ENCODE measurements at places on chromosomes 2 and 18.

GRCh38 chr2:181656450-181657291 is at the start of gene CERKL:
CERKL (minus strand) TSS chr2:181657105; CDS start chr2:181657006, 99 bp downstream.
- DNase-seq: no peak

GRCh38 chr2:5845798-5846330 is 153.7 kb downstream of the SOX11 start:
- DNase-seq: no peak

GRCh38 chr2:207933396-207934065 is 91.8 kb downstream of the PLEKHM3 start:
- DNase-seq: no peak

GRCh38 chr2:155905657-155906056 is 426.9 kb downstream of the NR4A2 start:
- DNase-seq: no peak

GRCh38 chr2:103364177-103364576 is 602.3 kb downstream of the TMEM182 start:
- DNase-seq: no peak

- no peak for DNase-seq
Measured at GRCh38 chr18:69648486-69648885, 247.8 kb downstream of the DOK6 start.

DNA sequence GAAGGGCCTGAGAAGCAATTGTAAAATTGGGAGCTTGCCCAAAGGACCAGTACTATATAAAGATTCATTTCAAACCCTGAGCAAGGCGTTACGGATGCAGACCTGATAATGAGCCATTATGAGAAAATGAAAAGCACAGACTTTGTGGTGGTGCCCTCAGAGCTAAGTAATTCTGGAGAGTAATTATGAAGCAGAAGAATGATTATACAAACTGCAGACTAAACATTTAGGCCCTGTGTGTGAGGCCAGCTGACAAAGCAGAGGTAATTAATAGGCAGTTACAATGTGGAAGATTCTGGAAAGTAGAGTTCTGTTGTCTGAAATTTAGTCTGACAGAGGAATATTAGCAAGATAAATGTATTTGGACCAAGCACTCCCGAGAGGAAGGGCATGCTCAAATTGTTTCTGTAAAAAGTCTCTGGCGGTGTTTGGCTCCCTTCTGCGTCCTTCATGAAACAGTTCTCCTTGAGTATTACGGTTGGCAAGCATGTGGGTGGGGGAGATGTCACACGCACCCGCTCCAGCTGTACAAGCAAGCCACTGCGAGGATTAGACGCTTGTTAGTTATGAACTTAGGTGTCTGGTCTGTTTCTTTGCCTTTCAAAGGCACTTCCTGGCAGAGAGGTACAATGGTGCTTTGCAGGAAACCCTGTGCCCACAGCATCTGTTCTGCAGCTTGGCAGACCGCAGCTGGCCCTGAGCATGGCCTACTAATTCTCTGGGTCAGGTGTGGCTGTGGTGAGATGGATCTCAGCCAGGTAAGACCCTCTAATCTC is 45.5 kb downstream of the CDC42EP3 start:
- no peak for DNase-seq

DNA sequence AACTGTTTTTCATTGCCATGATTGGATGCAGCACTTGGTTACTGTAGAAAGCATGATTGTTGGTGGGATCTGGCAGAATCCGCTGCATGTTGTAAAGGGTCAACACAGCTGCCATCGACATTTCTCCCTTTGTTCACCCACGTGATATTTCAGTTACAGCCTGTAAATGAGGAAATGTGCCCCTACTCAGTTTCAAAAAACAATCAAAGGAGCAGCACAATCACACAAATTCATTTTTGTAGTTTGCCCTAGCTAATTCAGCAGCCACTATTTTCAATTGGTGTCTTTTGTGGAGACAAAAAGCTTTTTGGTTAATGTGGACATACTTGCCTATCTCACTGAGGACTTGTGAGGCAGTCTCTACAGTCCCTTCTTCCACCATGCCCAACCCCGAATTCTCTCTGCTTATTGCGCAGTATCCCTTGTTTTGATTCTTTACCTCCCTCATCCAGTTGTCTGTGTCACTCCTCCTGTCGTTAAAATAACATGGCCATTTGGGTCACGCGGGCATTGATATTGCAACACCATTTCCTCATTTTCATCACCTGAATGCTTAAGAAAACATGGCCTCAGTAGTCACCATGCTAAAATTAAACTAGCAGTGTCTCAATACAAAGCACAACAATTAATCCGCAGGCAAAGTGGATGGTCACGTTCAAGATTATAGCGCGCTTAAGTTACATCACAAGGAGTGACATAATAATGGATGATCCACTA is 6.4 kb upstream of the PROC start:
- no peak for DNase-seq

GRCh38 chr2:1754046-1754445 is 9.7 kb upstream of the PXDN start:
- DNase-seq: no peak

- DNase-seq: no peak
Measured at GRCh38 chr2:199791326-199791725, 59.7 kb downstream of the FTCDNL1 start.

DNA sequence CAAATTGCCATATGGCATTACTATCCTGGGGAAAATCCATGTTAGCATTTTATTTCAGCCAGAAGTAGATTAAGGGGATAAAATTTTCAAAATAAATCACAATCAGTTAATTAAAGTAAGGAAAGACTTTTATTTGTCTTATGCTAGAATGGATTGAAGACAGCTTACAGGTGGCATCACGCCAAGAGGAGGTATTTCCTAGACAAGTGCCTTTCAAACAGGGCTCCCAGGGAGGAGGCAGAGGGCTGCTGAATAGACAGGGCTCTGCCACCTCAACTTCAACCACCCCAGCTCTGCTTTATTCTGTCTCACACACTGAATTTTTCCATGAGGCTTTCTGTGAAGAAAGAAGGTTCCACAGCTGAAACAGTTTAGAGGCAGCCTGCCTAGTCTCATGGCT is 12.2 kb downstream of the CCDC68 start:
- DNase-seq: no peak

DNA sequence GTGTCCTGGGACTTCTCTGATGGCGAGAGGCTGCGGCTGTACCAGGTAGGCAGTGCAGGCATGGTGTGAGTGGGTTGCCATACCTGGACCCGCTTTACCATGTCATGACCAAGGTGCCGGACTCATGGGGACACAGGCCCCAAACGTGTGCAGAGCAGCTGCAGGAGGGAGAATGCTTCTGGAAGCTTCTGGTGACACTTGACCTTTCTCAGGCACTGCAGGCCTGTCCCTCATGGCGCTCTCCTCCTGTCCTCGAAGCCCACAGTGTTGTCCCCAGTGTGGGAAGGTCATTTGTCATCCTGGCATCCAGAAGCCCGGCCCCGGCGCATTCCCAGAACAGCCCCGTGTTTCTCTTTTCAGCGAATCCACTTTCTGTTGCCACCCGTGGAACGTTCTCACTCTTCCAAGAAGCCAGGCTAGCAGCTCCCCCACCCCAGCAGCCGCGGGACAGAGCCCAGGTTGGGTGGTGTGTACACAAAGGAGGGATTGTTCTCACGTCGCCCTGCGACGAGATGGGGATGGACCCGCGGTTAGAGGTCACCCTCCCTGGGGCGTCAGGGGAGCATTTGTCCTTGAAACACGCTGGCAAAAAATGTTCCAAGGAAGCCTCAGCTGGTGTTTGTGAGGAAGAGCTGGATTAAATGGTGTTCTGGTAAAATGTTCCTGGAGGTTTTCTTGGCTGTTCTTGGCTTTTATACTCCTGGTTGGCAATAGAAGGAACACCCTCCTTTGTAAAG is 43.7 kb downstream of the SH3BP4 start:
- no peak for DNase-seq

DNA sequence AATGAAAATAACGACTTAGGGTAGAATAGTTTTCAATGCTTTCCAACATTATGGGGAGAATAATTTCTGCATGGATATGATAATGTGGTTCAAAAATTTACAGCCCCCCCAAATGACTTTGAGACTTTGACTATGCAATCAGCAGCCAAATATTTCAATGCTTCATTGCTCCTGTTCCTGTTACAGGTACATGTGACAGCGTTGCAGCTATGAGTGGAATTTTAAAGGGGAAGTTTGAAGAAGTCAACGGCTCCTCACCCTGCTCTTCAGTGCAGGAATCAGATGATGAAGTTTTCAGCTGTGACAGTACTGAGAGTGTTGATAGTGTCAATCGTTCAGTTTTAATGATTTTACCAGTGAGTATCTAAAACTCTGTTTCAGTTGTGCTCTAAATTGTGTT is 25.1 kb downstream of the CSRNP3 start:
- DNase-seq: no peak

DNA sequence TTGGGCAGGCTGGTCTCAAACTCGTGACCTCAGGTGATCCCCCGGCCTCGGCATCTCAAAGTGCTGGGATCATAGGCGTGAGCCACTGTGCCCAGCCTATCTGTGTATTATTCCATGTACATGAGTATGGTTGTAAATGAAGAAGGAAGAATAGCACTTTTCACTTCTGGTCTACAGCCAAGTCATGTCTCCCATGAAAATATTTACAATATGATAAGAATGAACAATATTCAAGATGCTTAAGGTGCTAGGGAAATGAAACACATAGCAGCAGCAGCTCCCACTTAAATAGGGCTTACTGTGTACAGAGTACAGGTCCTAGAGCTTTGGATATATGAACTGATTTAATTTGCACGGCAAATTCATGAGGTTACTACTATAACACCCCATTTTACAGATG is 70.3 kb upstream of the COL5A2 start:
- DNase-seq: no peak

DNA sequence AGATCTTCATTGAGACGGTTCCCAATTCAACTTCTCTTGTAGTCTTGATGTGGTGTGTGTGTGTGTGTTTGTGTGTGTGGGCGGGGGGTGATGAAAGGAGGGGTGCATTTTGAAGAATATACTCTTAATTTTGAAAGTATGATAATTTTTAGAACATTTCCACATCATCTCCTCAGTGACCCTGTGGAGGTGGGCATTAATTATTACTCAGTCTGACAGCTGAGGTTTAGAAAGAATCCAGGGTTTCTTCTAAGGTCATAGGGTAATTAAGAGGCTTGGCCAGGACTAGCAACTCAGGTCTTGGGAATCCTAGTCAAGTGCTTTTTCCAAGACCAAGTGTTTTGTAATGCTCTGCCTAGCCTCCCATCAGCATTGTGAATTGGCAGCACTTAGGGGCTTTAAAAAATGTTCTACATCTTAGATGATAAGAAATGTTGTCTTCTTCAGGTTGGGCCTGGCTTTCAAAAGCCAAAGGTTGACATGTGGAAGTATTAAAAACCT is 100.5 kb downstream of the SPTBN1 start:
- no peak for DNase-seq

DNA sequence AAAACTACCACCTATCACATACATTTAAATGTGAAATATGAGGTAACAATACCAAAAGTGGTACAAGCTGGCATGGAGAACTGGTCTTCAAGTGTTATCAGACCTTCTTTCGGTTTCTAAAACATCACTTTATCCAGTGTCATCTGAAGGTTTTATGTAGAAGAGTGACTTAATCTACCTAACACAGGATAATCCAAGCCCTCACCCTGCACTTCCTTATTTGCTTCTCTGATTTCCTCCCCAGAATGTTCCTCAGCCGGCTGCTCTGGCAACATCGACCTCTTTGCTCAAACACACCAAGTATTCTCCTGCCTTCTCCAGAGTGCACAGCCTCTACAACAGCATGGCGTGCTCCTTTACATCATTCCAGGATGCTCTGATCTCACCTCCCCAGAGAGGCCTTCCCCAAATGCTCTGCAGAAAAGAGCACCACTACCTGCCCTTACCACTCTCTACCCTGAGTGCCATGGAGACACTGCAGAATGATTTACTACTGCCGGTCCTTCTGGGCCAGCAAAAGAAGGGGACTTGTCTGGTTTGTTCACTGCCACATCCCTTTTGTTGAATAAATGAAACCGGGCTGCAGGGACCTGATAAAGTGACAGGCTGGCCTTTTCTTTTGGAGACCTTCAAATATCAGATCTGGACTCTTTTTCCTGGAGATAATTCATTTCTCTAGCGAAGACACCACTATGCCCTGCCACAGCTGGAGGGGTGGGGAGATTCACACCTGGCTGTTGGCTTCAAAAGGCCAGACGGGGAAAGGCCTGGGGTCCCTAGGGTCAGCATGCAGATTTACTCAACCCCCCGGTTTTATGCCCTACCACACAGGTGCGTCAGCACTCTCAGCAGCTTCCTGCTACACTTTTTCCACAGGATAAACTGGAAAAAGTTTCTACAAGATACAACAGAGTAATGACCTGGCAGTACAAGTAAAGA is 42.0 kb downstream of the TTR start:
- no peak for DNase-seq

DNA sequence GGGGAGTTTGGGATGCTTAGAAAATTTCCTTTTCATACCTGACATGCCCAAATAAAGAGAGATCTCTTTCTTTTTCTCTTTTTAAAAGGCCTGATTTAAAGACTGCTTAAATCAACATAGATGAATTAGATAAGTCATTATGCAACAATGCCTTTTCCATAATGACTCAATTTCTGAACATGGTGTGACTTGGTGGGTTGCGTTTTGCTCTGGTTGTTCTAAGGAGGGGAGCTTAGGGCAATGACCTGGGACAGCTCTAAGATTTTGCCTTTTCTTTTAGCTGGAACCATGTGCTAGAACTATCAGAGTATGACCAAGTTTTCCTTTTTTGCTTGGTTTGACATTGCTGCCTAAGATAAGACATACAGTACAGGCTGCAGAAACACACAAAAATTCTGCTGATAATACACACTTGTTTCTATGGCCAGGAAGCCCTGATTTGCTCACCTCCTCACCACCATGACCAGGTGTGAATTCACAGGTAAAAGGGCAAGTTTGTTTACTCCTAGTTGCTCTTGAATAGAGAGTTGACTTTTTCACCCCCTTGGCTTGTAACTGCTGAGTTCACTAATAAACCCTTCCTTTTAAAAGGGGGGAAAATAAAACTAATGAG is 58.1 kb upstream of the IL1RL1 start:
- DNase-seq: no peak

GRCh38 chr2:109128616-109129355 is at the start of gene SH3RF3:
SH3RF3 (plus strand) TSS chr2:109129205.
- no peak for DNase-seq

Data from SK-N-MC (cell line).